ENCODE measurements at places on chromosomes 6 and 20.

GRCh38 chr6:116251568-116252384 is 2.1 kb downstream of the TSPYL4 start:
- no peak for DNase-seq

- no peak for DNase-seq
Observed at GRCh38 chr6:16950825-16951495, 150.9 kb upstream of the STMND1 start.

GRCh38 chr6:167410462-167410861 is 85.6 kb downstream of the TTLL2 start:
- no peak for DNase-seq

DNA sequence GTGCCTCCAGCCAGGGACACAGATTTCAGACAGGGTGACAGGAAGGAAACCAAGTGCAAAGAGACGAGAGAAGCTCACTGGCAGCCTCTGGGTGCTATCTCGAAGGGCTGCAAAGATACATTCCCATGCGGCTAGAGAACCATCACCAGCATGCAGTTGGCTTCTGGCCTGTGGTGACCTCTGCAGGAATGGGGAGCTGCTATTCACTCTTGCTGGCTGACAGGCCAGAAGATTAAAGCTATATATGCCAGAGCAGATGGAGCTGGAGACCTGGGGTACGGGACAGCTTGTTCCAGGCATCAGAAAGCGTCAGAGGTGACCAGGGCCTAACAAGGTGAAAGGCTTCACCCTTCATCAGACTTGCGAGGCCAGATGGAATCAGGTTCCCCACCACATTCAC is 20.0 kb downstream of the MAP1LC3A start:
- no peak for DNase-seq

DNA sequence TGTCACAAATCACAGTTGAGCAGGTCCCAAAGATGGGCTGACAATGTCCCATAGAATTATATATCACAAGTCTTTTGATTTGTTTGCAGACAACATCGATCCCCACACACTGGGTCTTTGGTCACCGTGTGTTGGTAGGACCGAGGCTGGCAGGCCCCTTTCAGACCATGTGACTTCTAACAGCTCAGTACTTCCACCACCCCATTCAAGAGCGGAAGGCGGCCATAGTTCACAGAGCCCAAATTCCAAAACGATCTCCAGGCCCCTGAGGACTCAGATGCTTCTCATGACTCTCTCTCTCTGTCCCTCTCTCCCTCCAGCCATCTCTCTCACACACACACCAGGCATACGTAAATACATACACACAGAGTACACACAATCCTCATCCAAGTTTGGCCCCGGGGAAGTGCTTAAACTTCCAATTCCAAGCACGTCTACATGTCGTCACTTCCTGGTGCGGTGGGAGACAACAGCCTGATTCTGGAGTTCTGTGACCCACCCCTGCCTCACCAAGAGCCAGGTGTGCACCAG is 155.9 kb upstream of the INSM1 start:
- no peak for DNase-seq

GRCh38 chr6:139903411-139904157 is 529.1 kb upstream of the CITED2 start:
- DNase-seq: no peak

- DNase-seq: no peak
Observed at GRCh38 chr6:107186047-107186446, 70.7 kb upstream of the BEND3 start.

DNA sequence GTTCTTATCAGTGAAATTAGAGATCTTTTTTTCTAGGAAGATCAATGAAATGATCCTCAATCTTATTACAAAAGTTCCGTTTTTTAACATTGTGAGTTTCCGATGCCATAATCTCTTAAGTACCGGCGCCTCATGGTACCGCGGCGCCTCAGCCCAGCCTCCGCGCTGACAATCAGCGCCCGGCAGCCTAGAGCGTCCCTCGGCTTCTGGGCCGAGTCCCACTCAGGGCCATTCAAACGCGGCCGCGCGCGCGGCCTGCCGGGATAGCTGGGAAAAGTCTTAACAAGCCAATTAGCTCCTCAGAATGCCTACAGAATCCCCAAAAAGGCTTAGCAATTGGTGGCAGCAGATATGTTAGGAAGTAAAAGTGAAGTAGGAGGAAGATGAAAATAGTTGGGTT is 204.8 kb downstream of the ADGB start:
- DNase-seq: no peak

DNA sequence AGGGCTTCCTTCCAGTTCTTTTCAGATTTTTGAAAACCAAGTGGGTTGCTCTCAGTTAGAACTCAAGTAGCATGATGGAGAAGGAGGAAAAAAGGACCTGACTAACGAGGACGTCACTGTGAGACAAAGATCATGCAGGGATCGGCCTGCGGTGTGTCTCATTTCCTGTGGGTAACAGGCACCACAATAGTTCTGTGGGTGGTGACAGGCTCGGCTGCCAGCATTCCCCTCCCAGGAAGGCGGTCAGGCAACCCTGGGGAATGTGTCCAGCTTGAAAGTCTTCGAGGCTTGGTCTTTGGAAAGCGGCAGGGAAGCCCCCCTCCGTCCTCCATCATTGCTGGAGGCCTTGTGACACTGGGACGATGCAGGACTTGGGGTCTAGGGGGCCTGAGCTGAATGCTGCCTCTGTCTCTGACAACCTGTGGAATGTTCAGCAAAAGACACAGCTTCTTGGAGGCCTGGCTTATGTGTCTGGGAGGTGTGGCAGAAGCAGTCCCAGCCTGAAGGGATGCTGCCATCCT is 121.0 kb downstream of the BCAS1 start:
- DNase-seq: peak; percentile 78

- DNase-seq: no peak
Observed at GRCh38 chr6:54071821-54072340, 39.4 kb upstream of the MLIP start.

- no peak for DNase-seq
Observed at GRCh38 chr6:160274871-160275510, 16.4 kb upstream of the SLC22A2 start.

DNA sequence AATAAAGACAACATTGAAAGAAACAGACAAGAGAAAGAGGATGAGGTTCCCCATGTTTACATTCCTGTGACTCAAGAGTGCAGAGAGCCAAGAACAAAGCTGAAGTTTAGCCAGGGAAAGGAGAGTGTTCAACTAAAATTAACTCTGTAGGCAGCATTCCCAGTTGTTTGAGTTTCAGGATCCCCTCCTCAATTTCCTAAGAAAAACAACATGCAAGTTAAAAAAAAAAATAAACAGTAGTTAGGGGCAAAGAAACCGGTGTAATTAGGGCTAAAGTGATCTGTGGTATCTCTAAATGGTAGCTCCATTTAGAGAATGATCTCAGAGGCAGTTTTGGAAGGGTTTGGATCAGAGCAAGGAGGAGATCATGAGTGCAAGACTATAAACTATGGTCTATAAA is 30.9 kb upstream of the RAB23 start:
- no peak for DNase-seq

DNA sequence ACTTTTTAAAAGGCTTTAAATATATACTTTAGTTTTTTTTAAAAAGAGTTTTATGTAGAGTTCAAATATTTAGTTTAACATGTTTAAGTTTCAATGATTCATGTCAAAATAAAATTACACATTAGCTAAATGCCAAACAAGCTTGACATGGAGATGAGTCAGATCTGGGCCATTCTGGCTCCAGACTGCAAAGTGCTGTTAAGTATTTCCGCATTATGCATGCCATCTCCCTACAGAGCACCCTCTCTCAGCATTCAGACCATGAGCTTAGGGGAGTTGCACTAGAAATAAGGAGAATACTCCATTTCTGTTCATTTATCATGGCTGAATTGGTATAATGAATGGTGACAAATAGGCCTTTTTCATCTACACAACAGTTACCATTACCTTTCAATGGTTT is 21.5 kb upstream of the HS3ST5 start:
- DNase-seq: no peak

GRCh38 chr20:278181-278580 is 12.4 kb downstream of the C20orf96 start:
- no peak for DNase-seq

DNA sequence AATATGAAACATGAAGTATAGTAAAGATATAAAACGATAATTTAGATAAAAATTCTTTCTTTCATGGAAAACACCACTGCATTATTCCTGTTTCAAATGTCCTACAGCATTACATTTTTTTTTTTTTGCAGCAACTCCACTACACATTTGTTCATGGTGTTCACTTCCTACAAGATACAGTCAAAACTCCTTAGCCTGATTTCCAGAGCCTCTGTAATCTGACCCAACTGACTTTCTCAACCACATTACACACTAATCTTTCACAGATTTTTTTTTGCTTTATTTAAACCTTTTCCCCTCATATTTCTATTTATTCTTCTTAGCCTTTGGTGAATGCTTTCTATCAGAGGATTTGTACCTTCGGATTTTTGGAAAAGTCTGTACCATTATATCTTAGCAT is 176.5 kb upstream of the PDE7B start:
- no peak for DNase-seq

DNA sequence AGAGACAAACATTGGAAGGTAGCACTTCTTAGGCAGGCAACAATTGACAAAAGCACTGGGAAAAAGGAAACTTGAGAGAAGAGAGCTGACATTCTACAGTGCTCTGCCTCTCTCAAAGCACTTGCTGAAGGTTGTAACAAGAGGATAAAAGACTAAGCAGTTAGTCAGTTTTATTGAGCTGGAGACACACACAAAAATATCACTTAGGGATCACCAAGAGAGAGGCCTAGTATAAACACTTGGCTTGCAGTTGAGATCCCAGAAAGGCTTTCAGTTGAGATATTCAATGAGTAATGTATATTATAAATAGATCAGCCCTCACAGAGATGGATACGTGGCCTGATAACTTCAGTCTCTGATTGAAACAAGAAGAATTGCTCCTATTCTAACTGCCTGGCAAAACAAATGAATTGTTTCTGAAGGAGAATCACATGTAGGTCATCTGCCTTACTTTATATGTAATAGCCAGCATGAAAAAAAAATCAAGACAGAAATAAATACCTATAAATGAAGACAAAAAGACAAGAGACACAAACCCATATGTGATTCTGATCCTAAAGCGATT is 747.2 kb upstream of the MAN1A1 start:
- DNase-seq: no peak

DNA sequence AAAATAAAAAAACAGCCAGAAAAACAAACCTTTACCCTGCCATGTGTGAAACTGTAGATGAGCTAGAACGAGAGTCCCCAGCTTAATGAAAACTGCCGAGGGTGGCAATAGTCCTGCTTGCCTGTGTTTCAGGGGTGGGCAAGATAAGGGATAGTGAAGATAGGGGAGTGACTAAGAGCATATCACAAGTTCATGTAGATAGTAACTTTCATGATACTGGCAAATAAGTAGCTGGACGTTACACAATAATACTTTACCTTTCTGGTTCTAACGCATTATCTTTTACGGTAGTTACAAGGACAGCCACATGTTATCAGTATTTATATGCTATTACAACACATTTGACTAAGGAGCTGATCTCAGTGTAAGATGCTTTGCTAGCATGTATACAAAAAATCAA is 9.3 kb upstream of the FBXO9 start:
- no peak for DNase-seq

- no peak for DNase-seq
Observed at GRCh38 chr20:19498756-19499155, 259.3 kb upstream of the RIN2 start.

DNA sequence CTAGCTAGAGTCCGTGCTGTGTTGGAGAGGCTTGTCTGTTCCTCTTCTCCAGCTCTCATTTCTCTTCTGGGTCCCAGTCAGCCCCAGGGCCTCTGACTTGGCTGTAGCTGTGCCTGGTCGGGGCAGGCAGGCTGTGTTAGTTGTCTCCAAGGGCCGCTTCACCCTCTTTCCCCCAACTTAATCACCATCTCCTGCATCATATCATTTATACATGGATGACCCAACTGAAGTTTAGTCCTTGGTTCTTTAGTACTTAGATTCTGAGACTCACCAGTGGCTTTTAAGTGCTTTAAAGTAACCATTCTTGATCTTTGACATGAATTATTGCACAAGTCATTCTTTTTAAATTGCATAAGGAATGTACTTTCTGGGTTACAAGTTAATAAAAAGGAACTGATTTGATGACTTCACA is 127.3 kb downstream of the RTN4IP1 start:
- no peak for DNase-seq

- no peak for DNase-seq
Observed at GRCh38 chr20:61350500-61351250, 98.6 kb downstream of the CDH4 start.

DNA sequence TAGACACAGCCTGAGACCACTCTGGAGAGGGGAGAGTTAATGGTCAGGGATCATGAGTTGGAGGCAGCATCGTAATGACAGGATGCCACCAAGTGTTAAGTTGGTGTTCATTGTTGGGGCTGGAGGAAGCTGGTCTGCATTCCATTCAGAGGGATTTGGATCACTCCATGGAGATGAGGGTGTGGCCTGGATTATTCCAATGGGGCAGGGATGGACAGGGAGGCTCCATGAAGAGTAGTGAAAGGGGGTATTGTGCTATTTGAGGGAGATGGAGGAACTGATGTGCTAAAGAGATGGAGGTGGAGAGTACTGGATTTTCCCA is 1.1 kb downstream of the SAPCD1 start:
- no peak for DNase-seq

GRCh38 chr6:31568537-31568961 is 3.5 kb upstream of the LTA start:
- peak; percentile 82 for DNase-seq

DNA sequence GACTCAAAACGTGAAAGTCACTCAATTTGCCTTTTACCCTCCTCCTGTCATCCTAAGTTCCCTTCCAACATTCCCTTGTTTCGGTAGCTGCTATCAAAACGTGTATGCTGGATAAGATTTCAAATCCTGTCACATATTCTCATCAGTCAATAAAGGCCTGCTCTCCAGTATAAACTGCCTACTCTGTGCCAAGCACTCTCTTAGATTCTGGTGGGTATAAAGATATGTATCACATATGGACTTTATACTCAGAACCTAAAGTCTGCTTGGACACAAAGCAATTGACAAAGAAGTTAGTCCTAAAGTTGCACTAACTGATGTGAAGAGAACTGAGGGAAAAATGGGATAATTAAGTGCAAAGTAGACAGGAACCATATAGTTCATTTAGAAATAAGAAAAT is 476.6 kb upstream of the MARCKS start:
- DNase-seq: no peak

DNA sequence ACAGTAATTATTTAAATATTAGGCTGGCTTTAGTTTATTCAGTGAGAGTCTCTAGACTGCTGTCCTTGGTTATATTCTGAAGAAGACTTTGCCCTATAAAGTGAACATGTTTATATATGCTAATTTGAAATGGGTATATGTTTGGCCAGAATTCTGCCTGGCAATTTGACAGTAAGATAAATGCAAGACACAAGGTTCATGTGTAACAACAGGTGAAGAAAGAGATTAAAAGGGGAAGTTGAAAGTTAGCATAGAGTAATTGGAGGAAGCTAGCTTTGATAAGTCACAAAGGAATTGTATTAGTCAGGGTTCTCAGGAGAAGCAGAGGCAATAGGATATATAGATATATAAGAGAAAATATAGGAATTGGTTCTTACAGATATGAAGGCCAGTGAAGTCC is 191.4 kb downstream of the CENPW start:
- DNase-seq: no peak

All from stimulated activated CD4-positive, alpha-beta T cell treated with anti-CD3 and anti-CD28 coated beads, Interleukin-1b, Interleukin-23, amount 100 ng/mL, for 48 hours (primary cell).